ENCODE measurements at places on chromosomes 11 and 22. TPM values are rescaled to one million over a fixed set of nuclear protein-coding genes. Genes with fewer than 3 reads are reported as not detected.

Gene SOX10
- total RNA-seq: not detected

Gene OR51F2
- total RNA-seq: not detected

Gene LIPT2
- total RNA-seq: 6.6 TPM

Gene NCR3LG1
- 1.5 TPM for total RNA-seq

Gene FGF3
- total RNA-seq: not detected

Gene INPPL1
- total RNA-seq: 57.3 TPM

Gene WNT7B
- 15.7 TPM for total RNA-seq

Gene PLEKHB1
- not detected for total RNA-seq

Gene OR52I2
- total RNA-seq: not detected

Gene CCDC179
- total RNA-seq: not detected

DNA sequence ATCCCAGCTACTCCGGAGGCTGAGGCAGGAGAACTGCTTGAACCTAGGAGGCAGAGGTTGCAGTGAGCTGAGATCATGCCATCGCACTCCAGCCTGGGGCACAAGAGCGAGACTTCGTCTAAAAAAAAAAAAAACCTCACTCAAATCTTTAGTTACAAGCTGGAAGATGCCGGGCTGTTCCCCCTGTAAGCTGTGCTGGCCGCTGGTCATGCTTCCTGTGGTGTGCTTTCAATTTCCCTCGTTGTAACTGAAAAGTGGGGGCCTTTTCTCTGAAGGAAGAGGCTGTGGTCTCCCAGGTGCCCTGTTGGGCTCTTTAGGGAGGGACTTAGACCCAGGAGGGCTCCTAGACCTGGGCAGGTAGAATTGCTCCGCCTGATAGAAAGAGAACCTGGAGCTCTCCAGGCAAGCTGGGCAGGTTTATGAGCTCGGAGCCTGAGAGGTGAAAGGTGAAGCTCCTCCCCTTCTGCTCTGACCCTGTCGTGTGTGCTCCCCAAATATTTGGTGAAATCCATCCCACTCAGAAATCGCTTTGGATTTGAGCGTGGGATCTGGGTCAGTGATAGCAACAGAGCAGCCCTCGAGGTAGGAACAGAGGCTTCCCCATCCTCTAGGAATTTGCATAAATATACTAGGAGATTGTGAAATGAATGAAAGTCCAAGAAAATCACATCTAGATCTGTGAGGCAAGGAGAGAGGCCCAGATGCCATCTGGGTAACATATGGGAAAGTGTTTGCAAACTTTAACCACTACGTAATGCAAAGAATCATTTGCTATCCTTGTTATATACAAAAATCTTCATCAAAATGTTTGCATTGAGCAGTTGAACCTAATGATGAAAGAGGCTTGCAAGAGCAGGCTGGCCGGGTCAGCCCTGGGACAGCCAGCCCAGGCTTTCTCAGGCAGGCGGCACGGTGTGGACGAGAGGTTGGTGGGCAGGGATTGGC is 154.3 kb downstream of the FBXO7 start:
- DNase-seq: no peak

- DNase-seq: no peak
These were observed 41.3 kb downstream of the NARS2 start for GRCh38 chr11:78533399-78533798.

DNA sequence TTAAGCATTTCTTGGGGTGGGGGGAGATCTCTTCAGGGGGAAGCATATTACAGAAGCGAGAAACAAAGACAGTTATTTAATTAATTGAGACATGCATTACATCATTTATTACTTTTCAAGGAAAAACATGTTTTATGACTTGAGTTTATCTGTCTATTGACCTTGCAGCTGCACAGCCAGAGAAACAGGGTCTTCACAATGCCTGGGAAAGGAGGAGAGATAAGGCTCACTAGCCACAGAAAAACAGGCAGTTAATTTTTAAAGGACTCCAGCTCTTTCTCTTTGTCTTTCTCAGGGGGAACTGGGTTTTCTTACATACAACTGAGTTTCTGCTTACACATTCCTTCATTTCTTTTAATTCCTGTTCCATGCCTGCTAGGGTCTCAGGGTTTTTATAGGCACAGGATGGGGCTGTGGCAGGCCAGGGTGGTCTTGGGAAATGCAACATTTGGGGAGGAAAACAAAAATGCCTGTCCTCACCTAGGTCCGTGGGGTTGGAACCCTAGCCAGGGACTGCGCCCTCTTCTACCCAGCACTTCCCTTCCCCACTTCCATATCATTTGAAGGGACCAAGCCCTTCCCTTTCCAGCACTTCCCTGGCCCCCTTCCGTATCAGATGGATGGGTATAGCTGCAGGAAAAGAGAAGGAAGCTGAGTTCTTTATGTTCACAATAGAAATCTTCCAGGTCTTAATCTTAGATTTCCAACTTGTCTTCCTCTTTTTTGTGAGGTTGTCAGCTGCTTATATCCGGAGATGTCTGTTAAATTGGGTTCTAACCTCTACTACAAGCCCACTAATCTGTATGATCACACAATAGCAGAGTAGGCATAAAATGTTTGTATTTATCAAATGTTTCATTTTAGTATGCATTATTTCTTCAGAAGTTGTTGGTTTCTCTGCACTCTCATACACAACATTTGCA is 38.3 kb downstream of the BIRC2 start:
- no peak for DNase-seq

GRCh38 chr11:120773501-120774031 is 250.3 kb upstream of the TBCEL start:
- DNase-seq: peak; percentile 43

DNA sequence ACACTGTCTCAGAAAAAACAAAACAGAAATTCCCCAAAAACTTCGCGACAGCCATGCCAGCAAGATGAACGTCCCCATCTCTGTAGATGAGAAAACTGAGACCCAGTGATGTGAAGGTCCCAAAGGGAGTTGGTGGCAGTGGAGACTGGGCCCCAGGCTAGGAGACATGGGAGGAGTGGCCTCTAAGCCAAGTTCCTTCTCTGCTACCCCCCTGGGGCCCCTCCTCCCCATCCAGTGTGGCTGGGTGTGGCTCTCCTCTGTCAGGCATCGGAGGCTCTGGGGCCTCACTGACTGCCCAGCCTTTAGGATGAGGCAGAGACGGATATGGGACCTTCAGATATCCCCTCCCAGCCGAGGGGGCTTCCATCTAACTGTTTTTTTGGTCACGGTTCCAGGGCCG is 9.8 kb downstream of the RELT start:
- no peak for DNase-seq

DNA sequence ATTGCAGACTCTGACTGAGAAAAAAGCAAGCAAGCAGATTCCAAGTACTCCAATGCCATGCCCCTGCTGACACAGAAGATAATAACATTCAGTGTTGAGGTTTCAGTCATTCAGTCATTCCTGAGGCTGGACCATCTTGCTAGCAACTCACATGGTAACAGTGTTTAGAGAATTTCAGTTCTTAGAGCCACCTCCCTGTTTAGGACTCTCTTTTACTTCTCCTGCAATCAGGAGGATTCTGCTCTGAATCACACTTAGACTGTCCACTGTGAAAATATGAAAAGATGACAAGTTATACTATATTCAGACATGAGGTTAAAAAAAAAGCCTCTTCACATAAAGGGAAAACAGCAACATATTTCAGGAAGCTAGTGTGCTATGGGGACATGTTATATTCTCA is 183.9 kb upstream of the CTSC start:
- DNase-seq: no peak

- DNase-seq: no peak
These were observed 30.6 kb downstream of the NFRKB start for GRCh38 chr11:129864811-129865210.

GRCh38 chr11:33320016-33320813 is 63.0 kb downstream of the HIPK3 start:
- no peak for DNase-seq

- DNase-seq: peak; percentile 46
These were observed 90.0 kb downstream of the ARHGAP42 start for GRCh38 chr11:100777103-100777502.

DNA sequence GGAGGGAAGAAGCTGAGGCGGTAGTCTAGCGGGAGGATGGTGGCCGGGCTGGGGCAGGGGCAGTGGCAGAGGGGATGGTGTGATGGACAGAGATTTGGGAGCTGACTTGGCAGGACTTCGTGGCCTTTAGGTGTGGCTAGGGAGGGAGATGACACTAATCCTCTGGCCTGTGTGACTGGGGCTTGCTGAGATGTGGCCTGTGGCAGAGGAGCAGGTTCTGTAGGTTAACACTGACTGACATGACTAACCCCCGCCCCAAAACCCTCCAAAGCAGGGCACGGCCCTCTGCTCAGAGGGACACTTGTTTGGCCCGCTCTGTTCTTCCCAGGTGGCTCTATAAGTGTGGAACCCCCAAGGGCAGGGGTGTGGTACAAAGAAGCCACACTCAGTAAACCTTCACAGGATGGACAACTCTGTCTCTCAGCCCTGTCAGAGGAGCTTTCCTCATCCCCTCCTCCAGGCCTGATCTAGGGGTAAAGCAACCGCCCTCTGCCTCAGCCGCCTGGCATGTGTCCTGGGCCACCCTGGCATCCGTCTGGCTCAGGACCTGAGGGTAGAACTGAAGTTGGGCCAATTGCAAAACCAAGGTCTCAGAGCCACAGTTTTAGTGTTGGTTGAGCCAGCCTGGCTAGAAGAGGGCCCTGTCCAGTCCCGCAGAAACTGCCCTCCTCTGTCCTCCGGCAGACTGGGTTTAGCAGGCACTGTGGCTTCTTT is 15.6 kb downstream of the TOM1 start:
- no peak for DNase-seq

- DNase-seq: peak; percentile 92
These were observed 33.7 kb upstream of the APOBEC3A start for GRCh38 chr22:38923463-38924346.

- no peak for DNase-seq
These were observed 39.6 kb downstream of the BUD13 start for GRCh38 chr11:116733043-116733755.

GRCh38 chr11:93051186-93051585 is 81.7 kb downstream of the MTNR1B start:
- no peak for DNase-seq

GRCh38 chr11:70605468-70605815 is 207.1 kb downstream of the CTTN start:
- no peak for DNase-seq

GRCh38 chr11:133841279-133842043 is 3.9 kb downstream of the SPATA19 start:
- peak; percentile 28 for DNase-seq

GRCh38 chr11:104678408-104678807 is 219.9 kb downstream of the CASP12 start:
- DNase-seq: no peak

DNA sequence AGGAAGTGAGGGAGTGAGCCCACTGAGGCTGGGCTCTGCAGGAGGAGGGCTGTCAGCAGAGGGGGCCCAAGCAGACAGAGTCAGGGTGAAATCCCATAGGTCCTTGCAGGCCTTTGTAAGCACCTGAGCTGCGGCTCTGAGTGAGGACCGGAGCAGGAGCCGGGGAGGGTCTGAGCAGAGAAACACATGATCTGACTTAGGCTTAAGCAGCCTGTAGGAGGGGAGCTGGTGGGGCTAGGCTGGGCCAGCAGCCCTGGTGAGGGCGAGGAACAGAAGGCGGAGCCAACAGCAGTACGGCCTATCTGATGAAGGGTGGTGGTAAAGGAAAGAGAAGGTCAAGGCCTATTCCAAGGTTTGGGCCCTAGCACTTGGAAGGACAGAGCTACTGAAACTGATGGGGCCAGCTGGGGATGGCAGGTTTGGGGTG is 26.9 kb upstream of the CBX7 start:
- DNase-seq: no peak

DNA sequence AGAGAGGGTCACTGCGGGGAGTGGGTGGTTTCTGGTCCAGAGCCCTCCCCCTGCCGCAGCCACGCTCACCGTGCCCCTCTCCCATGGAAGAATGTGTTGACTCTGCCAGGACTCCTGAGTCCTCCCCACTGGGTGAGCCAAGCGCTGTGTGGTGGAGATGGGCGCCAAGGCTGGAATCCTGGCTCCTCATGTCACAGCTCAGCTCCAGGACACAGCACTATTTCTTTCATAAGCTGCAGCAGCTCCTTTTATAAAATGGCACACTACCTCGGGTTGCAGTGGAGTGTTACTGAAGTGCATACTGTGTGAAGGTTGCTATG is 83.9 kb downstream of the FEZ1 start:
- DNase-seq: no peak

GRCh38 chr11:103671143-103671651 is 365.2 kb upstream of the DDI1 start:
- DNase-seq: no peak

GRCh38 chr11:110355011-110355744 is 58.8 kb upstream of the RDX start:
- no peak for DNase-seq

DNA sequence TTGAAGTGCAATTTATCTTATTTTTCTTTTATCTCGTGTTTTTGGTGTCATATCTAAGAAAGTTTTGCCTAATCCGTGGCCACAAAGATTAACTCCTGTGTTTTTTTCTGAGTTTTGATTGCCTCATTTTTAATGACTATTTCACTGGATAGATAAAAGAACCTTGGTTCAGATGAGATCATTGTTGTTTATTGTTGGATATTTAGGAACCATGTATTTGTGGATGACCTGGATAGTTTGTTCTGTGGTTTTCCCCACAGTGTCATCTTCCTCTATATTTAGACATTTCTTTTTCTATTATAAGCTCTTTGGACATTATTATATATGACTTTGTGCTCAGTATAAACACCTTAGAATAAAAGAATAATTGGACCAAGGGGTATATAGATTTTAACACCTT is 37.2 kb downstream of the PPP6R3 start:
- no peak for DNase-seq
